ENCODE measurements at places on chromosomes 4 and X. TPM values are rescaled to one million over a fixed set of nuclear protein-coding genes. Genes with fewer than 3 reads are reported as not detected.

GRCh38 chr4:2441393-2442174 is 22.8 kb downstream of the CFAP99 start:
- no peak for DNase-seq

- DNase-seq, result no peak
Measured at GRCh38 chrX:13066391-13066790, 22.0 kb upstream of the FAM9C start.

DNA sequence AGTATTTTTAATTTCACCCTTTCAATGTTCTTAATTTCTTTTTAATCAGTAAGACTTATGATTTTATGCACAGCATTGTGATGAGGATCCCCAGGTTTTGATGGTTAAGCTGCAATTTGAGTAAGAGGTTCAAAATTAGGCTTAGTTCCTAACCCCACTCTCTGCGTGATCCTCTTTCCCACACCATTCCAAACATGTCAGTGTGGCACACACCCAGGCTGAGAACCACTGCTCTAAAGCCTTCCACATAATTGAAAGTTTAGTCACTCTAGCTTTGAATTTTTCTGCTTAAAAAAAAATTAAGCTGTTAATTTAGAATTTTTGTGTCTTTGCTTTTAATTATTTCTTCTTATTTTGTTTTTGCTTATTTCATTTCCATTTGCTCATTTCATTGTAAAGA is 68.8 kb upstream of the SLC7A11 start:
- no peak for DNase-seq

The STARD8 gene
- 18.7 TPM for total RNA-seq

The IDUA gene
- 32.8 TPM for total RNA-seq

GRCh38 chr4:60759518-60760245 is 440.4 kb upstream of the ADGRL3 start:
- no peak for DNase-seq

The PRSS12 gene
- 3.6 TPM for total RNA-seq

DNA sequence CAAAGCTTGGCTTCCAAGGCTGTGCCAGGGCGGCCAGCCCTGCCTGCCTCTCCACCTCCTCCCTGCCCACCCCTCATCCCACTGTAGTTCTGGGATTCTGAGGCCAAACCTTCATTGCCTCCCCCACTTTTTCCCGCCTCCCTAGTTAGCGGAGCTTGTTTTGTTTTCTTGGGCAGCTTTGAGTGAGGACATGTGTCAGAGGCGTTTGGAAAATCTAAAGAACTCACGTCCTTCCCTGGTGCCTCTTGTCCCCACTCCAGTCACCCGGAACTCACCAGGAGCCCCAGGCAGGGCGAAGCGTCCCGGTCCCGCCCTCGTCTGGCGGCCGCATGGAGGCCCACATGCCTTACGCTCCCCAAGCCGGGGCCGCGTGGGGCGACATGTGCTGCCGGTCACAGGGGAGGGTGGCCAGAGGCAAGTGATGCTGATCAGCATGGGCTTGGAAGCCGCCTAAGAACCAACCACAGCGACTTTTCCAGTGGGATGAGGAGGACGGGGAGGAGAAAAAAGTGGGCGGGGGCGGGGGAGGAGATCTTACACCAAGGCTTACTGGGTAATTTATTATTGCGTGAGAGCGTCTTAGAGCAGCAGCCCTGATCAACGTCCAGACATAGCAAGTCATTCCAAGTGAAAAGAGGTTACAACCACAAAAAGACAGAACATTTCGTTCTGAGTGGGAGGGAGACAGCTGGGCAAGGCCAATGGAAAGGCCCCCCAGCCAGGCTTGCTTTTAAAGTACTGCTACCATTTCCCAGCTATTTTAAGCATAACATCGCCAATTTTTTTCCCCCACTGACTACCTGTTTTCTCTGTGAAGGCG is 48.5 kb downstream of the PRPS1 start:
- DNase-seq, result peak; percentile 91

GRCh38 chrX:46255046-46255445 is 290.2 kb downstream of the ZNF674 start:
- DNase-seq, result no peak

DNA sequence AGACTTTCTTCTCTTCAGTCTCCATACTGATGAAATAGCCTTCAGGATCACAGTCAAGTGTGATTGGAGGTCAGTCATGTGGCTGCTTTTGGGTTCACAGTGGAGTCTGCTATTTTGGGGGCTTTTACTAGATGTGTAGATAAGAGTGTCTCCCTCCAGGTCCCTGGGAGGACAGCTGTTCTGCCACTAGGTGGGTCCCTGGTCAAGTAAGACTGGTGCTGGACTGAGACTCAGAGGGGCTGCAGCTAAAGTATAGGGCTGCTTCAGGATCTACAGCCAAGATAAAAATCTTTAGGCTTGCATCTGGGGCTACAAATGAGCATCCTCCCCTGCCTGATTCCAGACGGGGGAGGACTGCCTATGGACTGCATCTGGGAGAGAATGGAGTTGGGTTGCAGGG is 200.7 kb upstream of the ANKRD50 start:
- DNase-seq, result no peak

The OPHN1 gene
- 9.5 TPM for total RNA-seq

DNA sequence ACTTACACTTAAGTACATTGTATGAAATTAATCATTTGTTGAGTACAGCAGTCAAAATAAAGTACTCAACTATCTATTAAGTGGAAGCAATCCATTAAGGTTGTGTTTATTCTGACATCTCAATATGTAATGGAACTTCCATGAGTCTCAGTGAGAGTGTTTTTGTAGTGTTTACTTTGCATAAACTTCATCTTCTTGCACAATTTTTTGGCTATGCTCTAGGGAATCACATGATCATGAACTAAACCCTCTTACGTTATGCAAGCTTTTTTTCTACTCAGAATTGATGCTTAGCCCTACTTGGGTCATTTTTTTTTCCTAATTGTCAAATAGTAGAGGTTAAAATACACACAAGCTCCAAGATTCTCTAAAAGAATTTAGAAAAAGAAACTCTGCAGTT is 21.1 kb upstream of the PIGA start:
- no peak for DNase-seq

The SPANXD gene
- not detected for total RNA-seq

DNA sequence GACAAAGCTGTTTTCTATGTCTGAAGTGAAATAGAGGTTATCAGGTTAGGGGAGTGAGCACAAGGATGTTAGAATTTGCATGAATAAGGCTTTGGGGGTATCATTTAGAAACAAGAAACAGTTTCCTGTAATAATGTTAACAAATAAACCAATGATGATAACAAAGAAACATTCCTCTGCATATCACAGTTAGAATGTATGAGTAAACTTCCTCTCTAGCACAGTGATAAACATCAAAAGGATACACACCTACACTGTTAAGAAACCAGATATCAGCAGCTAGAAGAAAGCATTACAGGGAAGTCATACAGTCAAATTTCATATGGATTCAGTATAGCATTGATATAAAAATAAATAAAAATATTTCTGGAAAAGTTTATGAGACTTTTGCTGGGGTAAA is 340.0 kb upstream of the MAGEB16 start:
- DNase-seq, result no peak

The FGF5 gene
- not detected for total RNA-seq

The F9 gene
- total RNA-seq, result not detected

DNA sequence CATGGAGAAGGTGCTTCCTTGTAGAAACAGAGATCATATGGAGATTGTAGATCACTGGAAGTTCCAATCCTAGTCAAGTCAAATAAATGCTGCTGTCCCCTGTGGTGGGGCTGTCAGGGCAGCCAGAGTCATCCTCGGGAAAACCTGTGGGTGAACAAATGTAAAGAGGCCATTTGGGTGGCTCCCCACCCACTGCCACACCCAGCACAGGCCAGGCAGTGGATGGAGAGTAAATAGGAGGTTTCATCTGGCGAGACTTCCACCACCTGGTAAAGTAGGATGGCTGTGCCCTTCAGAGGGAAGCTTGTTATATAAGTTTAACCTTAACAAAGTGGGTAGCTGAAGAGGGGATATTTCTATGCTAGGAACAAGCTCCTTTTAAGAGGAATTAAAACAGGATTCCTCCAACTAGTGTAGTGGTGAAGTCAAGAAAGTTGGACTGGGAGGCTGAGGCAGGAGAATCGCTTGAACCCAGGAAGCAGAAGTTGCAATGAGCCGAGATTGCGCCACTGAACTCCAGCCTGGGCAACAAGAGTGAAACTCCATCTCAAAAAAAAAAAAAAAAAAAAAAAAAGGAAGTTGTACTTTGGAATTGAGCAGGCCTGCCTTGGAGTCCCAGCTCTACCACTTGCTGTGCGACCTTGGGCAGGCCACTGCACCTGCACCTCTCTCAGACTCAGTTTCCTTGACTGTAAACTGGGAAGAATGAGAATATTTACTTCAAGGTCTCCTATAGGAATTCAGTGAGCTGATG is 273.7 kb downstream of the PTTG2 start:
- DNase-seq, result no peak

- DNase-seq, result no peak
Measured at GRCh38 chr4:84878090-84878489, 88.4 kb downstream of the WDFY3 start.

GRCh38 chrX:32126997-32127396 is 1055.2 kb upstream of the FTHL17 start:
- no peak for DNase-seq

- no peak for DNase-seq
Measured at GRCh38 chr4:26001413-26001812, 87.4 kb downstream of the SMIM20 start.

- no peak for DNase-seq
Measured at GRCh38 chr4:167779864-167780263, 312.5 kb upstream of the ANXA10 start.

GRCh38 chrX:140817943-140818342 is 108.4 kb downstream of the LINC00632 start:
- no peak for DNase-seq

The SLITRK2 gene
- total RNA-seq, result under 0.01 TPM

The ADH6 gene
- not detected for total RNA-seq

DNA sequence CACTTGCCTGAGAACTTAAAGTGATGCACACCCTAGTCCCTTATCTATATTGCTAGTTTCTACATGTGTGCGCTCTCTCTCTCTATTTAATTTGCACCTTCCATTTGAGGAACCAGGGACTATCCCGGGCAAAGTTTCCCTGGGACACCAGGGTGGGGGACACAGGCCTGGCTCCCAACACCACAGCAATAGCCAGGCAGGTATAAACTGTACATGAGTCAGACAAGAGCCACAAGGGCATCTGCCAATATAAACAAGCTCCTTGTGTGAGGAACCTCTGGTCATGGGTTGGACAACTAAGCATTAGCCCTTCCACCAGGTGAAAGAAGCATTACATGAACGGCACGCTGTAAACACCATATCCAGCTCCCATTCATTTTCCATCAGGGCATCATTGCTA is 455.5 kb downstream of the STIM2 start:
- DNase-seq, result no peak

GRCh38 chr4:41160012-41160789 is 54.1 kb downstream of the APBB2 start:
- DNase-seq, result no peak

The IGFBP7 gene
- 769 TPM for total RNA-seq

DNA sequence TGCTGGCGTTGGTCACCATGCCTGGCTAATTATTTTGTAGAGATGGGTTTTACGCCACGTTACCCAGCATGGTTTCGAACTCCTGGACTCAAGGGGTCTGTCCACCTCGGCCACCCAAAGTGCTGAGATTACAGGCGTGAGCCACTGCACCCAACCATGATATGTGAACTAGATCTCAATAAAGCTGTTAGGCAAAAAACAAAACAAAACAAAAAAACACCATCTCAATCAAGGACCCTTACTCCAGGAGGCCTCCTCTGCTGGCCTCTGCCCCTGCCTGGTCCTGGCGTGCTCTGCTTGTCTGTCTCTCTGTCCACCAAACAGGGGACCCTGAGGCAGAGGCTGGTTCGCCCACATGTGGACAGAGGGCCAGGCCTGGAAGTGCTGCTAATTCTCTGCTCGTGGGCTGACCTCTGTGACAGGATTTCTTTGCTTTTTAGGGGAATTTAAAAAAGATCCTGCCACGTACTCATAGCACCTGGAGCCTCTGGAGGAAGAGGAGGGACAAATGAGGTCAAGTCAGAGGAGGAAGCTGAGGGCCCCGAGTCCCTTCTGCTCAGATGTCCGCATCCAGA is 32.7 kb upstream of the WFS1 start:
- peak; percentile 33 for DNase-seq

DNA sequence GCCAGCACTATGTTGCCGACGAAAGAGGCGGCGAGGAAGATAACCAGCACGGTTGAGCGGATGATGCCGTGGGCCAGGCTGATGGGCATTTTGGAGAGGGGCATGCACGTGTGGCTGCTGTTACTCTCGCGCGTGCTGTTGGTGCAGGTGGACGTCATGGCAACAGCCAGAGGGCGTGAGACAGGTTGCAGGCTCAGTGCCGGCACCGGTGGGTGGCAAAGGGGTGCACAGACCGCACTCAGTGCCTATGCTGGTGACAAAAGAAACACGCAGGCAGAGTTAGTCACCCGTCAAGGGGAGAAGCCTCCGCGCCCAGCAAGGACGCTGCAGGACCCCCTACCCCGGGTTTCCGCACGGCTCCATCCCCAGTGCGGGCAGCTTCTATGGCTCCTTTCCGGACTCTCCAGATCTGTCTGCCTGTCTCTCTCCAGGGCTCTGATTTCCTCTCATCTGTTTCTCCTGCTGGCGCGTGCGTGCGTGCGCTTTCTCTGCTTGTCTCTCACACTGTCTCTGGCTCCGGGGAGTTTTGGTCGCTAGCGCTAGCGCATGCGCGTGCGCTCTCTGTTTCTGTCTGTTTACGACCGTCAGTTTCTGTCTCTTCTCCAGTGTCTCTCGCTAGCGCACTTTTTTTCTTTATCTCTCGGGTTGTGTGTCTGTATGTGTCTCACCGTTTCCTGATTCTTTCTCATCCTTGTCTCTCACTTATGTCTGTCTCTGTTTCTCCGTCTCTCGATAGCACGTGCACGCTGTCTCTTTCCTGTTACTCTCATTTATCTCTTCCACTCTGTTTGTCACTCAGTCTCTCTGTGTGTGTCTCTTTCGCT is 2.1 kb downstream of the GPR101 start:
- no peak for DNase-seq

GRCh38 chr4:55337944-55338343 is 8.1 kb upstream of the SRD5A3 start:
- no peak for DNase-seq

The LGI2 gene
- total RNA-seq, result 1.2 TPM

- no peak for DNase-seq
Measured at GRCh38 chr4:101155368-101155767, 192.0 kb downstream of the PPP3CA start.

- DNase-seq, result no peak
Measured at GRCh38 chr4:112973750-112974251, 75.7 kb upstream of the ANK2 start.

The CABS1 gene
- total RNA-seq, result not detected

GRCh38 chrX:7134981-7135380 is 12.5 kb upstream of the STS start:
- DNase-seq, result no peak

- no peak for DNase-seq
Measured at GRCh38 chrX:23575281-23575680, 92.0 kb upstream of the PRDX4 start.

The GYPB gene
- total RNA-seq, result not detected

GRCh38 chr4:16466581-16466980 is 240.3 kb upstream of the TAPT1 start:
- DNase-seq, result no peak
